Mesenteric fat pad (tissue), 1 donor: ENCODE measurements at places on chromosomes 2 and 18. TPM values are rescaled to one million over a fixed set of nuclear protein-coding genes. Genes with fewer than 3 reads are reported as not detected.
A peak's percentile ranks its signal among the peaks of the same experiment; 100 is the strongest.

GRCh38 chr18:70377857-70378701 lies 89.2 kb downstream of the SOCS6 start:
- DNase-seq = no peak

DNA sequence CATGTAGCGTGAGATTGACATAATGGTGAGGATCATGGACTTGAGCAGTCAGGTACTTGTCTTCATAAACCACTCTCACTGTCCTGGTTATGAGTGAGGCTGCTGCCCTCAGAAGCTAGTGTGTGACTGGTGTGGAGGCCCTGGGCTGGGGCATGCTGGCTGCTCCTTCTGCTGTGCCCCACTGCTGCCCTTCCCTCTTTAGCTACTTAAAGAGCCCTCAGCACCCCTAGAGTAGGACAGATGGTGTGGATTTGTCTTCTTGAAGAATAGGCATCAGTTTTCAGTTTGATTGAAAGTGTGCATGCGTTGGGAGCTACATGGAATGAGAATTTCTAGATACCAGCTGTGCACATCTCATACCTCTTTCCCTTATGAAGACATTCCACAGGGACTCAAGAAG lies 15.4 kb downstream of the CPLX4 start:
- no peak for DNase-seq

The CDH19 gene
- 0.35 TPM for total RNA-seq

- DNase-seq = peak; percentile 75
Measured at GRCh38 chr2:129766374-129766993, 213.0 kb upstream of the RAB6C start.

- no peak for DNase-seq
Measured at GRCh38 chr2:31386648-31387047, 27.9 kb downstream of the XDH start.

- no peak for DNase-seq
Measured at GRCh38 chr2:17544256-17544655, 3.8 kb downstream of the VSNL1 start.

GRCh38 chr2:170739507-170740046 lies 24.4 kb downstream of the SP5 start:
- DNase-seq = no peak

DNA sequence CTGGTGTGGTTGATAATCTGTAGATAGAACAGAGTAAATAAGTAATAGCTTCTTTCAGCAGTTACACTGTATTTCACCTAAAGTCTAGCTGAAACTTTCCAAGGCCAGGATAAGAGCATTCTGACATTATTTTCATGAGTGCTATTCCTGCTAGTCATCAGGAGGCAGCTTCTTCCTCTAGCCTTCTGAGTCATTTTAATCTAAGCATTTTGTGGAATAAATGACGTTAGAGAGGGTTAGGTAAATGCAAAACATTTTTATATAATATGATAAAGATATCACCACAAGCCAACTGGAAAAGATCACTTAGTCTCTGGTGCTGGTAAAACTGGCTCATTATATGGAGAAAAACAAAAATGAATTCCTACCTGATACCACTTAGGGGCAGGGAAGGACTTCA lies 138.5 kb downstream of the MEP1B start:
- DNase-seq = no peak

The SKA1 gene
- not detected for total RNA-seq

DNA sequence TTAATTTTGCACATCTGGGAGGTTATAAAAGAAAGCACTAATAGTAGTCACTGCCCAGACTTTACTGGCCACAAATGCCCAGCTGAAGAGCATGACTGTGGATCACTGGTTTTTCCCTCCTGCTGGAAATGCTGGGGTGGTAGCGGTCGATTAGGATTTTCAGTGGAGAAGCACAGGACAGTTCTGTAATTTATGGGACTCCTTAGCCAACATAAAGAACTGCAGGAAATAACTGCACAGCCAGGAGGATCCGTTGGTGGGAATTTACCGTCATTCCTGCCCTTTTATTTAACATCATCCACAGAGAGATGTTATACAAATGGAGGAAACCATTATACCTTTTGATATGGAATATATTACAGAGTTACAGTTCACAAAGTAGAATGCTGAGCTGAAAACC lies 61.5 kb downstream of the TNFRSF11A start:
- no peak for DNase-seq

The SERPINB4 gene
- total RNA-seq = not detected

- DNase-seq = no peak
Measured at GRCh38 chr2:197559681-197560080, 43.8 kb downstream of the MOB4 start.

DNA sequence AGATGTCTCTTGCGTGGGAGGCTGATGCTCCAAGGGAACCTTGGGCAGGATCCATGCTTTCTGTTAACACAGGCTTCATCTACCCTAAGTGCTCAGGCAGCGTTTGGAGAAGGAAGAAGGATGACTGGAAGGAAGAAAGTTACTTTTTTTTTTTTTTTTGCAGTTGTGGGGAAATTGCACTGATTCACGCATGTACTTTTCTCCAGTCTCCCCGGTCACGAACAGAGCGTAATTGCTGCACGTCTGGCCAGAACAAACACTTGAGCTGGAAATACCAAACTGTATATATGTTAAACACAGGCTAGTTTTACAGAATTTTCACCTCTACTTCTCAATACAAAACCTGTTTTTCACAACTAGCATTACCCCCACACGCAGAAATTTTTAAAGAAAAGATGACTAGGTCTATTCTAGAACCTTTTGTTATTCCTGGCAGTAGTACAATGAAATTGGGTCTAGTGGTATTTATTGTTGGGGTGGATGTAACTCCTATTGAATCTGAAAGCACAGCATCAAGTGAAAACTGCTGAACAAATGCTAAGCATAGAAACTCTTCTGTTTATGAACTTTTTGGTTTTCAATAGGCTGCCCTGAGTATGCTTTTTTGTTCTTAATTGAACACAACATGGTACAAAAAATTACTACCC lies 9.3 kb upstream of the SCYGR5 start:
- no peak for DNase-seq

The CDK5R2 gene
- not detected for total RNA-seq

- no peak for DNase-seq
Measured at GRCh38 chr2:48601349-48601748, 16.3 kb upstream of the GTF2A1L start.

The SERPINB8 gene
- total RNA-seq = 18.9 TPM

The PDCL3 gene
- 21.6 TPM for total RNA-seq

DNA sequence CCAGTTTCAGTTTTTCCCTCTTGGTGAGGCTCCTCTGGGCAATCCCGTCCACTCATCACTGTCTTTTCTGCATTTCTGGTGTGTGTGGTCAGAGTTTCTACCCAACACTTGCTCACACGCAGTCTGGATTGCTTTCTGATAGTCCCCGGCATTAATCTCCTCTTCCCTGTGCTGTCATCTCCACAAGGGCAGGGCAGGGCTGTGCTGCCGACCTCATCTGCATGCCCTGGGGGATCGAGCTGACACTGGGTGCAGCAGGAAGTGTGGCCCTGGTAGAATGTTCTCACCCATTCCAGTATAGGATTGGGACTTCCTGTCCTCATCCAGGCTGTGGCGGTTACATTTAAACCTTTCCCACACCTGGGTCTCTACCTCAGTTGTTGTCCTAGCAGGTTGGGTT lies 80.0 kb upstream of the FAM136A start:
- DNase-seq = no peak

GRCh38 chr18:76495006-76495370 lies at the start of gene ZNF516:
ZNF516 (minus strand) TSS chr18:76495242; CDS start chr18:76443054, 52,188 bp downstream.
- DNase-seq = no peak

GRCh38 chr2:106709229-106709628 lies 176.7 kb downstream of the ST6GAL2 start:
- no peak for DNase-seq

The UGT1A6 gene
- total RNA-seq = not detected

The SLC4A3 gene
- 6.7 TPM for total RNA-seq

- DNase-seq = no peak
Measured at GRCh38 chr2:53751728-53752127, 15.9 kb upstream of the CHAC2 start.

The GAL3ST2 gene
- not detected for total RNA-seq

- peak; percentile 30 for DNase-seq
Measured at GRCh38 chr2:26196683-26197418, 24.0 kb downstream of the GAREM2 start.

The CDCA7 gene
- 0.22 TPM for total RNA-seq

The SPHKAP gene
- not detected for total RNA-seq

The AMER3 gene
- not detected for total RNA-seq

DNA sequence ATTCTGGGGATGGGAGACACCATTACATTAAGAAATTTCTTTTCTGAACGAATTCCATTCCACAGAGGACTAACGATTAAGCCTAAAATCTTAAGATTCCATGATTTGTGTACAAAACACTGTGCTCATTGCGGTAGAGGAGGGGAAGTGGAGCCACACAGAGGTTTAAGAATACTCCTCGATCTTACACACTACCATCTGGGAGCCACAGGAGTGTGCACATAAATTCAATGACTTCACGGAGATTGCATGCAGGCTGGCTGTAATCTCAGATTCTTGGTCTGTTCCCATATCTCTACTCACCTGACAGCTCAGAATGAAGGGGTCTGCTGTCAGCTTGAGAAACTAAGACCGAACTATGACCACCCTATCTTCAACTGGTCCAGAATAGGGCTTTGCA lies 762 bp downstream of the VPS4B start:
- DNase-seq = no peak

GRCh38 chr18:12637901-12638643 lies 19.8 kb downstream of the SPIRE1 start:
- DNase-seq = no peak

The UGT1A9 gene
- not detected for total RNA-seq

- no peak for DNase-seq
Measured at GRCh38 chr2:118841828-118842461, 5.5 kb downstream of the EN1 start.

- DNase-seq = no peak
Measured at GRCh38 chr2:44233450-44234128, 41.7 kb upstream of the SLC3A1 start.

The MYO7B gene
- 2.1 TPM for total RNA-seq

The MC4R gene
- not detected for total RNA-seq

The MAP2 gene
- total RNA-seq = 3.4 TPM

DNA sequence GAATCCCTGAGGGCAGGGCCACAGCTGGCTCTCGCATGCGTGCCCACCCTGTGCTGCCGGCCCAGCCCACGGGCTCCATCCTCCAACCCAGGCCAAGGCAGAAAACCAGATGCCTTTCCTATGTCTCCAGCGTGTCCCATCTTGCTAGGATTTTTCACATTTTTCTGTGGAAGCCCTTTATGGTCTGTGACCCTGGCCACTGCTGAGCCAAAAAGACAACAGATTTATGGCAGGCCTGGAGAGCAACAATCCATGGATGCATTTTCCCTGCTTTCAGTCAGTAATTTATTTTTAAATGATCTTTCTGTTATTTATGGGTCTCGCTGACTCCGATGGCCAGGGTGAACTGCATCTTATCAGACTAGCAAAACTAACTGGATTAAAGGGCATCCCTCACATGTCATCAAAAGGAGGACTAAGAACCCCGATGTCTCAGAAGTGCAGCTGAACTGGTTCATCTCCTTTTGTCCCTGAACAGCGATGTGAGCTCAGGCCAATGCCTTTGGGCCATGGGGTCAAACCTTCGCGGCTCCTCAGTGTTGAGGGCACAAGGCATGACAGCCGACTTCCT lies 346.0 kb downstream of the CYRIA start:
- DNase-seq = no peak

DNA sequence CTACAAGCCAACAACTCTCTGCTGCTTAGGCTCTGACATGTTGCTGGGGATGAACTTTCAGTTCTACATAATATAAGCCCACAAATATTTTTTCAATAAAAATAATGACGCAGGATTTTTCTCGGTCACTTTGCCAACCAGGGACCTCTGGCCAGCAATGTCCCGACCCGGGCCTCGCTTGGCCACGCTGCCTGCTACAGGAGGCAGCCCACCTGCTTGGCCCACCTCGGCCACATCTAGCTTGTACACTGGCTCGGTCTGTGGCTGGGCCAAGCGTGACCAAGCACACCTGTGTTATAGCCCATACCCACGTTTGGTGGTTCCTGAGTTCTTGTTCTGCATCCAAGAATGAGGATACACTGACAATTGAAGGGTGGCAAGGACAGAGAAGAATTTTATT lies 773.5 kb downstream of the CPS1 start:
- DNase-seq = no peak

DNA sequence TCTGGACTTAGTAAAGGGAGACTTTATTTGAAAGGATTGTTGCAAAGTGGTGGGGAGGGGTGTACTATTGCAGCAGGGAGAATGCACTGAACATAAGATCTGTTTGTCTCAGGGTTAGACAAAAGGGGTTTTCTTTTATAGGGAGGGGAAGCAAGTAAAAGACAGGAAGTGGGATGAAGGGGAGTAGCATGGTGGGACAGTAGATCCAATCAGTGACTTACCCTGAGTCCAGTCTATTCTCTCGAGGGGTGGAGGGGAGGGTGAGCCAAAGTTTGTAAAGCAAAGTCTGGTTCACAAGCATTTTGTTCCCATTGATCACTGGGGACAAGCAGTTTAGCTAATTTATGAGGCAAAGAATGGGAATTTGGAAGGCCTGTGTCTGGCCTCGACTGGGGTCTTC lies 35.0 kb upstream of the CYP27C1 start:
- no peak for DNase-seq

- DNase-seq = no peak
Measured at GRCh38 chr2:158529379-158530259, 72.9 kb downstream of the PKP4 start.

GRCh38 chr18:56035546-56035945 lies 447.6 kb upstream of the TCF4 start:
- DNase-seq = no peak

The ACMSD gene
- total RNA-seq = not detected

DNA sequence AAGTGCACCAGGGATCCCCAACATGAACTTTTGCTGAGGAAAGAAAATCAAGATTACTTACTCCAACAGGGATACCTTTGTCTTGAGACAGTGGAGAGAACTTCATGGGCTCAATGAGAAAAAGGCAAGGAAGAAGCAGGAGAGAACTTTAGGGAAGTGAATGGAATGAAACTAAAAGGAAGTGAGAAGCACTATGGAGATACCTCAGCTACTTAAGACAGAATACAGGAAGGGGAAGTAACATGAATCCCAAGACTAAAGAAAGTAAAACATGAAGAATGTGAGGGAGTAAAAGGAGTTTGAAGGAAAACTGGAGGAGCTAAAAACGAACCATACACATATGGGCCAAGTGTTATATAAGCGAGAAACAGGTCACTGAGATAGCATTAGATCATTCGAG lies 32.4 kb upstream of the ACTR3 start:
- DNase-seq = no peak
